ENCODE measurements at places on chromosomes 7 and 10. TPM values are rescaled to one million over a fixed set of nuclear protein-coding genes. Genes with fewer than 3 reads are reported as not detected.

TAF6 gene
- 14.9 TPM for total RNA-seq

FAM25A gene
- not detected for total RNA-seq

ACBD7 gene
- total RNA-seq, result not detected

SEMA4G gene
- 80.4 TPM for total RNA-seq

C10orf62 gene
- 3.7 TPM for total RNA-seq

UNCX gene
- total RNA-seq, result not detected

CCL24 gene
- 0.88 TPM for total RNA-seq

DNA sequence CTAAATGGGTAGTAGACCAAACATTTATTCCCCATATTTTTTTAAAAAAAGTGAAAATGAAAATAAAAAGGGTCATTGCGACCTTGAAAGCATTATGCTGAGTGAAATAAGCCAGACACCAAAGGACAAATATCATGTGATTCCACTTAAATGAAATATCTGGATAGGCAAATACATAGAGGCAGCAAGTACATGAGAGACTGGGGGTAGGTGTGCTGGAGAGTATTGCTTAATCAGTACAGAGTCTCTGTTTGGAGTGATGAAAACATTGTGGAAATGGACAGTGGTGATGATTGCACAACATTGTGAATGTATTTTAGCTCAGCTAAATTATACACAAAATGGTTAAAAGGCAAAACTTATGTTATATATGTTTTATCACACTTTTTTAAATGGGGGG is 169.4 kb downstream of the AKR1D1 start:
- no peak for DNase-seq

GRCh38 chr7:4837041-4837802 is 24.6 kb downstream of the PAPOLB start:
- DNase-seq, result no peak

DNA sequence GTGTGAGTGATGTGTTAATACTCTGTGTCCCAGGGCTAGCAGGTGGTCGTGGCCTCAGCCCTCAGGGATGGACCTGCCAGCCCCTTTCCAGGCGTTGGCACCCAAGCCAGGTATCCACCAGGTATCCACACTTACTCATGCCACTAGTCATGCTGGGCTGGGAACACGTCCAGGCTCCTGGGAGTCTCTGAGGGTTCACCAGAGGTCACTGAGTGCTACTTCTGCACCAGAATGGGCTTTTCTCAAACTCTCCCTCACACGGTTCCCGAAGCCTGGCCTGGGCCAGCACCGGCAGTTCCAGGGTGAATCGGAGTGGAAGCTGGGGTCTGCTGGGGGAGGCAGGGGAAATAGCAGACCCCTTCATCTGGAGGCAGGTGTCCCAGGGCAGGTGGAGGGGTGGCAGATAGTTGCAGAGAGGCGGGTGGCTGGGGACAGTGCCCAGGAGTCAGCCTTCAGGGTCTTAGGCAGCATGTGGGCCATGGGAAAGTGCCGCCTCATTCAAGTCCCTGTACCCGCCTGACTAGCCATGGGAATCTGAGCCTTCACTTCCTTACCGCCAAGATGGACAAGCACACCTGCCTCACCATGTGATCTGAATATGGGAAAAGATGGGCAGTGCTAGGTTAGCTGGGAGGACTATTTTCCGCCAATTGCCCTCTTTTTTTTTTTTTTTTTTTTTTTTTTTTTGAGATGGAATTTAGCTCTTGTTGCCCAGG is 95.5 kb upstream of the GTF2I start:
- no peak for DNase-seq

DNA sequence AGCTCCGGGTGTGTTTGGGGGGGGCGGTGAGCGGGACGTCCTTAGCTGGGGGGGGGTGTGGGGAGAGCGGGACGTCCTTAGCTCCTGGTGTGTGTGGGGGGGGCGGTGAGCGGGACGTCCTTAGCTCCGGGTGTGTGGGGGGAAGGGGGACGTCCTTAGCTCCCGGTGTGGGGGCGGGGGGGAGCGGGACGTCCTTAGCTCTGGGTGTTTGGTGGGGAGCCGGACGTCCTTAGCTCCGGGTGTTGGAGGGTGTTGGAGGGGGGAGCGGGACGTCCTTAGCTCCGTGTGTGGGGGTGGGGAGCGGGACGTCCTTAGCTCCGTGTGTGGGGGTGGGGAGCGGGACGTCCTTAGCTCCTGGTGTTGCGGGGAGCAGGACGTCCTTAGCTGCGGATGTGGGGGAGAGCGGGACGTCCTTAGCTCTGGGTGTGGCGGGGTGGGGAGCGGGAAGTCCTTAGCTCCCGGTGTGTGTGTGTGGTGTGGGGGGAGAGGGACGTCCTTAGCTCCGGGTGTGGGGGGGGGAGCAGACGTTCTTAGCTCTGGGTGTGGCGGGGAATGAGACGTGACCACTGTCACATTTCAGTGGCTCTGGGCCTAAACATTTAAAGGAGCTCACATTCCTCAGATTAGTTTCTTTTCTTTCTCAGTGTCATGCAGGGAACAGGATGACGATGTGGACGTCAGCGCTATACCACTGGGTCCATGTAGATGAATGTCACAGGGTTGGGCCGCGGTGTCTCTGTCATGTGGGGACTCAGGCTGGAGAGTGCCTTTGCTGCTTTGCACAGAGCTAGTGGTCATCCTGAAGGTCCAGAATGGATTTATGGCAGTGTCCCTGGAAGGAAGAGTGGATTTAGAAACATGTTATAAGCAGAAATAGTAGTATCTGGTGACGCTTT is 7.5 kb downstream of the DYNC2I1 start:
- DNase-seq, result peak; percentile 53

DNA sequence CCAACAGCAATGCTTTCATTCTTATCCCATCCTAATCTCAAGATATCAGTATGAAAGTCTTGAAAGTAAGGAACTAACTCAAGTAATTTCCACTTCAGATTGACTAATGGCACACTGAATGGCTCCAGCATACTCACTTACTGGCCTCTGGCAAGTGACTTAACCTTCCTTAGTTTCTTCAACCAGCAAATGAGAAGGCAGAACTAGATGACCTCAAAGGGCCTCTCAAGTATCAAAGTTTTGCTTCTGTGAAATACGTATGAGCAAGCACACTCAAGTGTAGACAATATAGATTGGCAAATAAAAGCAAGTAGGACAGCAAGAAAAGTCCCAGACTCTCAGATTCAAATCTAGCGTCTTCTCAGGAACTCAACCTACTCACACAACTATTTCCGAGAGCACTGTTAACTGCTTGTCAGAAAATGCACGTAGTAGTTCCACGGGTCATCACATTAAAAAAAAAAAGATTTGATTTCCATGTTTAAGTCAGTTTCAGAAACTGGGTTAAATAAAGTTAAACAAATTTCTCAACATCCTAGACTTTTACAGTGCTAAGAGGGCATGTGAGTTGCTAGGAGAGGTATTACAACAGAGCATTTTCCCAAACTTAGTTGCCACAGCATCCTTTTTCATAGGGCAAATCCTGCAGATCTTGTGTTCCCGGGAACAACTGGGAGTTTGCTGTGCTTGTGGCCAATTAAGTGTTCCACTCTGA is 276.9 kb upstream of the KLF14 start:
- no peak for DNase-seq

DNA sequence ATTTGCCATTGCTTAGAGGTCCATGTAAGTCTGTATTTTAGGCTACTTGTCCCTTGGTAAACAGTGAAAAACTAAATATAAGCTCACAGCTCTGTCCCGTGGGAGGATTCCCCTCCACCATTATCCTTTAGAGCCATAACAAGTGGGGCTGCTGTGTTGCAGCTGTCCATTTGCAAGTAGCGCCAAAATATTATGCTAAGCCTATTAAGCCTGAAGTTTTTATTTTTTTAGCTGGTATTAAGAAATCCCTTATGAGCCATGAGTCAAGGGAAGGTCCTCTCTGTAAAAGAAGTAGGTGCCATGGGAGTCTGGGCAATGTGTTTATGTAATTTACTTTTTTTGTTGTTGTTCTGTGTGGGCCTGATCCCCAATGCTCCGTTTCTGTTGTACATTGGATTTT is 183.9 kb downstream of the THSD7A start:
- no peak for DNase-seq

GRCh38 chr7:87600130-87601124 is at the start of gene ABCB1:
Gene ABCB1 (minus strand): TSS chr7:87600884. CDS start chr7:87600184, 700 bp downstream.
- DNase-seq, result peak; percentile 88

DNA sequence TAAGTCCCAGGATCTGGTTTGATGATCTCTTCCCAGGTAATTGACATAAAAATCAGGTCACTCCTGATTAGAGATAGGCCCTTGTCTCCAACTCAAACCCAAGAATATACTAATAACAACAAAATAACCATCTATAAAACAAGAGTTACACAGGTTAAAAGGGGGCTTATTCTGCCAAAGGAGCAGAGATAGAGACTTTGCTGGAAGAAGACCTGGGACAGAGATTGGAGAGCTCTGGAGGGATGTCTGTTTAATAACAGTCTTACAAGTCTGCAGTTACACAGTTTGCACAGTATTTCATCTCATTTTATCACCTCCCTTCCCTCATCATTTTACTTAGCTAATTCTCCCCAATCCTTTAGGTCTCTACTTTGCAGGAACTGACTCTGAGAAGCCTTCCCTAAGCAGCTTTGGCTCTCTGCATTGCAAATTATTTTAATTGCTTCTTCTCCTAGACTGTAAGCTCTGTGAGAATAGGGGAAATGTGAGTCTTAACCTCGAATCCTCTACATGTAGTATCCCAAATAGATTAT is 3.7 kb upstream of the ZNF438 start:
- no peak for DNase-seq

GRCh38 chr7:31256506-31256905 is 84.0 kb downstream of the NEUROD6 start:
- no peak for DNase-seq

DNA sequence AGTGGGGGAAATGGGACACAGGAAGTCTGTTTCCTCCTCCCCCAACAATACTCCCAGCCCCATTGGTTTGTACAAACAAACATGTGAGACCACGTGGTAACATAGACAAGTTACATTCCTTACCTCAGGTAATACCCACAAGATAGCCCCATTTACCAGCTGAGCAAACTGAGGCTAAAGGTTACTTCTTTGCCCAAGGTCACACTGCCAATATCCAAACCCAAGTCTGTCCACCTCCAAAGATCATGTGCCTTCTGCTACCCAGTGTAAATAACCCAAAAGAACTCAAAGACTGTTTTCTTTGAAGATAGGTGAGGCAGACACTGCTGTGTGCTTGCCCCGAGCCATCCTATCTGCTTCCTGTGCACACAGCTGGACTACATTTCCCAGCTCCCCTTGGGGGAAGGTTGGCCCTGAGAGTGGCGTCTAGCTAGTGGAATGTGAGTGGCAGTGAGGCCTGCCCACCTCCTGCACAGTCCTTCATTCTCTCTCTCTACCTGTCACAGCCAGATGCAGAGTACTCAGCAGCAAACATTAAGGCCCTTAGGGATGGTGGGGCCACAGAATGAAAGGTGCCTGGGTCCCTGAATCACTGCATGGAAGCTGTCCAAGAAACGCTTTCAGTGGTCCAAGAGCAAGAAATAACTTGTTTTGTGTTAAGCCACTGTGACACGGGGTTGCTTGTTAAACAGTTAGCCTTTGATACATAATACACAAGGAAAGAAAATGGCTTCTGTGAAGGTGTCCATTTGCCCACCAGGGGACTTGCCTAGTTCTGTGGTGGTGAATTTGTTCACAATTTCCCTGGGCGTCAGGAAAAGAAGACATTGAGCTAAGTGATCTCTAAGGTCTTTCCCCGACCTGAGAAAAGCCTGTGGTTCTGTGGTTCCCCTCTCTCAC is 257.7 kb upstream of the NFE2L3 start:
- DNase-seq, result peak; percentile 58

GRCh38 chr10:79247373-79248137 is 99.7 kb upstream of the PPIF start:
- no peak for DNase-seq

DNA sequence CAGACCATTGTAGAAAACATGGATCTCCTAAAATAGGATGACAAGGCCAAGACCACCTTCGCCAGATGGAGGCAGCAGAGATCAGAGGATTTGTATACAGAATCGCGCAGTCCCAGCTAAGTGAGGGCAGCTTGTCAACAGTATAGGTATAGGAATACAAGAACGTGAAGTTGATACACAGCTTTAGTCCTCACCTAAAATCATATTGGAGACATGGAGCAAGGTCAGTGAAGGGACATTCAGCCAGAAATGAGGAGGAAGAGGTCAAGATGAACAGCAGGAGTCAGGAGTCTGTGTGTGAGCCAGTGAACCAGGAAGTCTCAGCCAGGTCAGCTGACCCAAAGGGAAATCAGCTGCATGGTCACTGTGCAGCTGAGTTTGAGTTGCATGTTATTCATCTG is 263.4 kb upstream of the PRKCQ start:
- no peak for DNase-seq

DNA sequence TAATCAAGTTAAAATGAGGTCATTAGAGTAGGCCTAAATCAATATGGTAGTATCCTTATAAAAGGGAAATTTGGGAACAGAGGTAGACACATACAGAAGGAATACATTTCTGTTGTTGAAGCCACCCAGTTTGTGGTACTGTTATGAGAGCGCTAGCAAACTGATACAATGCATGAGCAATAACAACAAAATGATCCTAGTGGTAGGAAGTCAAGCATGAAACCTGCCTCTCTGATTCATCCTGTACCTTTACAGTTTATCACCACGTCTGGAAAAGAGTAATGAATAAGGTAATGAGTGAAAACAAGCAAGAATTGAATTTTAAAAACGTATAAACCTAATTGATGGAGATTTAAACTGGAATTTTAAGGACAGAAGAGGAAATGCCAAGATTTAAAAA is 217.2 kb downstream of the PCLO start:
- DNase-seq, result no peak

GRCh38 chr10:130022511-130023299 is 58.6 kb upstream of the EBF3 start:
- peak; percentile 29 for DNase-seq

DNA sequence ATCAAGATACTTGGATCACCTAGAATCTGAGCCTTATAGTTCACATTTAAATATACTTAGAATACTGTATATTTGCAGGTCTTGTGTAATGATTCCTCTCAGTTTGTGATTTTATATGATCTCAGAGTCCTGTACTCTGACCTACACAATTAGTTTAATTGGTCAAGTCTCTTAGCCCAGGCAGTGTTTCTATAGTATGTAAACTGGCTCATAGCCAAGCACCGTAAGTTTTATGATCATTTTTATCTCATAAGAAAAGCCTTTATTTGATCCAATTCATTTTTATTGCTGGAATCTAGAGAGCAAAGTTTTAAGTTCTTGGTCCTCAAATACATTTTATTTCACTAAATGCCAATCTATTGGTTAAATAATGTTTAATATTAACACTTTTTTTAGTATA is 242.2 kb downstream of the MALRD1 start:
- DNase-seq, result no peak

GRCh38 chr10:17061418-17061817 is 68.2 kb downstream of the CUBN start:
- DNase-seq, result no peak

GRCh38 chr7:121366852-121367431 is 29.2 kb downstream of the FAM3C start:
- no peak for DNase-seq
